ENCODE measurements at places on chromosomes 7 and 10.
A peak's percentile ranks its signal among the peaks of the same experiment; 100 is the strongest.

DNA sequence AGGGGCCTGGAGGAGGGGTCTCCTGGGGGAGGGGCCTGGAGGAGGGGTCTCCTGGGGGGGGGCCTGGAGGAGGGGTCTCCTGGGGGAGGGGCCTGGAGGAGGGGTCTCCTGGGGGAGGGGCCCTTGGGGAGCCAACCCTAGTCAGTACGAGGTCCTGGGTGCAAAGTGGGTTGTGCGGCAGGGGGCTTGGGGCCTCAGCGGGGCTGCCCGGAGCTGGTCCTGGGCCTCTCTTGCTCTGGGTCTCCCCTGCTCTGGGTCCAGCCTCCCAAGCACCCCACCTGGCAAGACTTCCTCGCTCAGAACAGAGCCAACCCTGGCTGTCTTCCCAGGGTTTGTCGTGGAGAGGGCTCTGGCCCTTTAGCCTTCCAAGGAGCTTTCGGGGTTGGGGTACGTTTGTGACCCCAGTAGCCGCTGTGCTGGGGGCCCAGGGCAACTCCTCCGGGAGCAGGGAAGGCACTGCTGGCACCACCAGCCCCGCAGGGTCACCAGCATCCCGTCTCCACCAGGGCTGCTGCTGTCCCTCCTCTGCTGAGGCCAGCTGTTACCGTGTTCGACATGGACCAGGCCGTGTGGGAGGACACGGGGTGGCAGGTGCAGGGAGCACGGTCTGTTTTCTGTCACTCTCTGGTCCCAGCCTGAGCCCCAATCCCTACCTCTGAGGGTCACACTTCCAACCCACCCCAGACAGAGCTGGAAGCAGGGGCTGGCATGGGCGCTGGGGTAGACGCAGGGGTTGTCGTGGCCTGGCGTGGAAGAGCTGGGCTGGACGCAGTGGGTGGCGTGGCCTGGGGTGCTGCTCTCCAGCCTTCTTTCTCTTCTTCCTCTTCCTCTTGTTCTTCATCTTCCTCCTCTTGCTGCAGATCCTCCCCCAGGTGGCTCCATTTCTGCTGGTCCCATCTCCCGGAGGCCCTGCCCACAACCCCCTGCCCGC is 22.8 kb downstream of the PWWP2B start:
- no peak for DNase-seq

- DNase-seq = peak; percentile 88
Observed at GRCh38 chr10:30155401-30155800, 96.0 kb upstream of the JCAD start.

- no peak for DNase-seq
Observed at GRCh38 chr7:146116521-146117222, at the start of gene CNTNAP2. TSS of gene CNTNAP2 (plus strand) at chr7:146116801. CDS start at chr7:146116877, 76 bp downstream.

GRCh38 chr7:48938539-48939295 is 14.4 kb downstream of the CDC14C start:
- no peak for DNase-seq

DNA sequence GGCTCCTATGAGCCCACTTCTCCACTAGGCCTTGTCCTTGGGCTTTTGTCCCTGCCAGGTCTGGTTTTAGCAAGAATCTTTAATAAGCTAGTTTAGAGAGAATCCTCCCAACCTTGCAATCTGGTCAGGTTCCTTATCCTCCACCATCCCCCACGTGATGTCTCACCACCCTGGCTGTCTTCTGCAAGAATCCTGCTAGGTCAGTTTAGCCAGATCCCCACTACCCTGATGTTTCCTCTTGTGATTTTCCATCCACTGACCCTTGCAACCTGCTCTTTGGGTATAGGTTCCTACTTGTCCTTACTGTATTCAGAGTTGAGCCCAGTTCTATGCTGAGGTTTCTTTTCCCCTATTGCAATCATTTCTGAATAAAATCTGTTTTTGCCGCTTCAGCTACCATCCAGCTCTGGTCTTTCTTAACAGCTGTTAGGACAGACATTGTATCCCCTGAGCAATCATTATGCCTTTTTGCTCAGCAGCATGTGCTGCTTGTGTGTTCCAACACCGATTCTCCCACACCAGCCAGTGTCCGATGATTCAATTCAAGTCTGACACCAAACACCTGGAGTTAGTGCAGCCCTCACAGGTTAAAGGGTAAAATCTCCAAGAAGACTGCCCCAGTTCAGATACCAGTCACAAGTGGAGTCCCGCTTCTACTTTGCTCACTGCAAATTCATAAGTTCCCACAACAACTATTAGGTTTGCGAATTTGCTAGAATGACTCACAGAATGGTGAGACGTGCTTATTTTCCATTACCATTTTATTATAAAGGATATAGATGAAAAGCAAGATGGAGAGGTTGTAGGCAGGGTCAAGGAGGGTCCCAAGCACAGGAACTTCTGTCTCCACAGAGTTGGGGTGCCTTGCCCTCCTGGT is 62.2 kb upstream of the ADCY1 start:
- no peak for DNase-seq

DNA sequence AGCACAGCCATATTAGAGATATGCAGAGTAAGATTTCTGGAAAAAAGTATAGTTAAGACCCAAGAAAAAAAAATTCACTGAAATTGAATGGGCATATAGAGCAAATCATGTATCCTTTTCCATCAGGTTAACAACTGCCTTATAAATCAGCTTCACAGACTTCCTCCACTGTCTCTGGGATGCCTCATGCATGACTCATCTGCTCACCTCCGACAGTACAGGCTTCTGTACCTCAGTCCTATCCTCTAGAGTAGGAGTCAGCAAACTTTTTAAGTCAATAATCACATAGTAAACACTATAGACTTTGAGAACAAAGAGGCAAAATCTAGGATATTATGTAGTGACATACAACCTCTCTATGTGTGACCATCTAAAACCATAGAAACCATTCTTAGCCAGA is 211.6 kb upstream of the SP8 start:
- no peak for DNase-seq

DNA sequence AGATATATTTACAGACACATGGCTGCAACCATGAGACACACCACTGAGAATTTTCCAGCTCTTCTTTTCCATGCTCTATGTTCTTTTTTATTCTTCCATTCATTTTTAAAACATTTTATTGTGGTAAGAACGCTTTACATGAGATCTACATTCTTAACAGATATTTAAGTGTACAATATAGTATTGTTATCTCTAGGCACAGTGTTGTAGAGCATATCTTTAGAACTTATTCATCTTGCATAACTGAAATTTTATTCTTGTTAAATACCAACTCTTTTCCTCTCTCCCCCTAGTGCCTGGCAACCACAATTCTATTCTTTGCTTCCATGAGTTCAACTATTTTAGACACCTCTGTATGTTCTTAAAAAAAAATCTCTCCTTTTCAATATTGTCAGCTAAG is 67.1 kb upstream of the HABP2 start:
- DNase-seq = no peak

GRCh38 chr7:18399436-18400235 is 95.9 kb upstream of the HDAC9 start:
- DNase-seq = no peak

DNA sequence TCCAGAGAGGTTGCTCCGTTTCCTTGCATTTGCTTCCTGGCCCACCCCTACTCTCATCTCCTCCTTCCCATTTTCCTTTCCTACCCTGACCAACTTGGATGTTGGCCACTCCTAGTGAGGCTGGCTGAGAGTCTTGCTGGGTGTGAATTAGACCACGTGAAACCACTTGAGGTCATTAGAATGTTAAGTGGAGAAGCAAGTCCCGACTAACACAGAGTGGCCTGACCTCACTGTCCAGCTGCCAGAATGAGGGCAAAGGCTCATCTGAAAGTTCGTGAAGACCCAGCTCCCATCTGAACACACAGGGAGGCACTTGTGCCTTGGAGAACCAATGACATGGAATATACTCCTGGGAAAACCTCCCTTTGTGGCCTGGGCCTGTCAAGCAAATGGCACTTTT is 80.8 kb downstream of the WDR11 start:
- DNase-seq = no peak

GRCh38 chr10:62618576-62619412 is 185.7 kb upstream of the ADO start:
- DNase-seq = no peak

GRCh38 chr10:16988900-16989299 is 140.7 kb downstream of the CUBN start:
- DNase-seq = no peak

DNA sequence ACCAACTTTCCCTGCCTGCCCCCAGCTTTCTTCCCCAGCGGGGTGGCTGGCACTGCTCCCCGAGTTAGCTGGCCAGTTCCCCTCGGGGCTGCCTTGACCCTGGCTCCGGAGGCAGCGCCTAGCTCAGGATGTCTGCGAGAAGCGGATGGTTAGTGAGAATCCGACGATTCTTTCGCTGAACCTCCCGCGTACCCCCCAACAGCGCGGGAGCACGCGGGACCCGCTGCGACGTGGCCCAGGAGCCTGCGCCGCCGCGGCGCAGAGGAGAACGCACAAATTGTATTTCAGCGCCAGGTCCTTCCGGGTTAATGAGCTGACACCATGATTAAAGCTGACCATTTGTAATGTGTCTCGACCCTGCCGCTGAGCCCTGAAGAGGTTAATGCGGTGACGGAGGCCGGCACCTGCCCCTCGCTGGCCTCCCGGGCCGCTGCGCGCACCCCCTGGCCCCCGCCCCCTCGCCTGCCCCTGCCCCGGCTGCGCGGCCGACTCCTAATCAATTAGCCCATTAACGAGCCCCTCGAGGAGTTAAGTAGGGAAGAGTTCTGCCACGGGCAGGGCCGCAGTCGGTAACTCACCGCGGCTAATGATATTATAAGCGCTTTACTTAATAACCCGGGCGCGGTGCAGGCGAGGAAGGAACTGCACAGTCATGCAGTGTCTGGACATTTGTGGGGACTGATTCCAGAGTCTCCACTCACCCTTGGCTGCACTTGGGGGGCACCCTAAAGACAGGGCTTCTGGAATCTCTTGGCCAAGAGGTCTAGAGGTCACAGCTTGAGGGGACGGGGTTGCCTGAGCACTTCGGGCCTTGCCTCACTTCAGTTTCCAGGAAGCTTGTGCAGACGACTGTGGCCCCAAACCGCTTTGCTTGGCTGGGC is 1.7 kb upstream of the HMX2 start:
- no peak for DNase-seq

Data from dermis microvascular lymphatic vessel endothelial cell (primary cell).